ELF-1 (cell line): ENCODE measurements at places on chromosomes 5 and 9.

DNA sequence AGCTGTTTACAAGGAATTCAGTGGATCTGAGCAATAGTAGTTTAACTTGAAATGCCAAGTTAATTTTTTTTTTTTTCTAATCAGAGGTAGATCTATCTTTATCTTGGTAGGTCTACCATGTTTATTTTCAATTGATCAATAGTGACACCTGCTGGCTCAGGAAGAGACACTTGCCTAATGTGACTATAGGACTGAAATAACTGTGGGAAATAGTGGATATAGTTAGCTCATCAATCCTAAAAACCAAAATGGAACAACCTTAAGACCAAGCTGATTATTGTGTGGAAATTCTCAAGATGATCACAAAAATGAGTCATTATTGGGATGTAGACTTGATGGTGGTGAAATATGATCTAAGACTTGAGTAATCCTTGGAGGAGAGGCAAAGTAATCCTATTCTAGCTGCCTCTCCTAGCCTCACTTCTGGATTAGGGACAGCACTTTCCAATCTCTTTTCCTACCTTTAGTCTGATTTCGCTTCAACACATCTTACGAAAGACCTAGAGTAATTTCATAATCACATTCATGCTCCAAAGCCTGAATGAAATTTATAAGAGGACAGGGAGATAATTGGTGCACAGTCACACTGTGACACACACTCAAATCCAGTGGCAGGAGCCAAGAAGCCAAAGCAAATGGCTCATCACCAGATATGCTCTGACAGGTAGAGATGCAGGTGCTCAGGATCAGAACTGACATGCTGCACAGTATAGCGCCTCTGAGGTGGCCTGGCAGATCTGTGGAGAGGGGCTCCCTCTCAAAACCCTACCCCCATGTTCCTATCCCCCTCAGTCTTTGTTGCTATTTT, 156.3 kb downstream of the HMHB1 start:
- no peak for DNase-seq

DNA sequence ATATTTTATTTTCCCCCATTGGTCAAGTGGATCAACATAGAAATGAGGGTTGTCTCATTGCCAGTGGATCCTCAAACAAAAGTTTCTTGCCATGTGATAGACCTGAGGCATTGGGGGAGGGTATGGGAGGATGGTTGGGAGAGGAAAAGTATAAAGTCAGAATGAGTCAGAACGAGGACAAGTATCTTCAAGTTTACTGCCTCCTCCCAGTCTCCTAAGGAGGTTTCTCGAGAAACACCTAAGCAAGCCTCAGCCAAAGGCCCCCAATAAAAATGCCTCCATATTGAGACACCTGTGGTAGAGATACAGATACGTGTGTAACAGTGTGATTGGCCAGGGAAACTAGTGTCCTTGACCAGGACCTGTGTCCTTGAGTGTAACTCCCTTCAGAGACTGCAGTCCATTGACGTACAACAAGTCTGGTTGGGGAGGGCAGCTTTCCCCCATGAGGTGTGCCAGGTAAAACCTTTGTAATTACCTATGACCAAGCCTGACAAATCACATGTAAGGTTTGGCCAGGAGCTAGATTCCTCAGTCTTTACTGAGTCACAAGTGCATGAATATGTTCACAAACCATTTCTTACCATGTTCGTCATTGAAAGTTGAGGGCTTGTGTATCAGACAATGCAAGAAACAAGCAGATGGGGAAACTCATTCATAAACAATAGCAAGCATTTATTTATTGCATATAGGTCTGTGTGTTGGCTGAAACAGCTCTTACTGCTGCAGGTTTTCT, 198.6 kb upstream of the SH3GL2 start:
- no peak for DNase-seq

- no peak for DNase-seq
Measured at GRCh38 chr9:129873563-129874190, 38.4 kb downstream of the USP20 start.

DNA sequence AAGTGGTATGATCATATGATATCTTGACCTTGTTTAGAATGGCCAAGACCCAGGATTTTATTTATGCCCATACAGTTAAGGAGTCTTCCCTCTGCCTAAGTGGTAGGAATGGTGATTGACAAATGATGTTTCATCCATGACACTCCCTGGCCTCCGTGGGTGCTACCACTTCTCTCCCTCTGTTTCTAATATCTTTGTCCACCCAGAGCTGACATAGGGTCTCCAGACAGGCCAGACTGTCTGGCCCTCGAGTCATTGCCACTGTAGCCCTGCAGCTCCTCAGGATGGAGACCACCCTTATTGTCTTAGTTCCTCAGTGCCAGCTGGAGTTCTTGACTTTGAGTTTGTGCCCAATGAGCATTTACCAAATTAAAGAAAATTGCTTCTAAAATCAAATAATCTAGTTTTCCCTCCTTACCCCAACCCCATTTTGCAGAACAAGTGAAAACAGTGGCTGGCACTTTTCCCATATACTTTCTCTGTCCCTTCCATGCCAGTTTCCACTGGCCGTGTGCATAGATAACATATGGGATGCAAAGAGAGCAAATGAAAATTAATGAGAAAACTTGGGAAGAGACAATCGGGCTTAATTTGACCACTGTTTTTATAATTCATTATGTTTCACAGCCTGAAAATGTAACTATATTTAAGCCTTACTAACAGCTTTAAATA, 235.7 kb downstream of the NSG2 start:
- DNase-seq: no peak

- no peak for DNase-seq
Measured at GRCh38 chr5:178349625-178350353, 117.2 kb upstream of the PHYKPL start.

- no peak for DNase-seq
Measured at GRCh38 chr5:71503536-71503935, 48.1 kb downstream of the BDP1 start.

- DNase-seq: no peak
Measured at GRCh38 chr5:174097486-174098185, 52.1 kb downstream of the NSG2 start.

DNA sequence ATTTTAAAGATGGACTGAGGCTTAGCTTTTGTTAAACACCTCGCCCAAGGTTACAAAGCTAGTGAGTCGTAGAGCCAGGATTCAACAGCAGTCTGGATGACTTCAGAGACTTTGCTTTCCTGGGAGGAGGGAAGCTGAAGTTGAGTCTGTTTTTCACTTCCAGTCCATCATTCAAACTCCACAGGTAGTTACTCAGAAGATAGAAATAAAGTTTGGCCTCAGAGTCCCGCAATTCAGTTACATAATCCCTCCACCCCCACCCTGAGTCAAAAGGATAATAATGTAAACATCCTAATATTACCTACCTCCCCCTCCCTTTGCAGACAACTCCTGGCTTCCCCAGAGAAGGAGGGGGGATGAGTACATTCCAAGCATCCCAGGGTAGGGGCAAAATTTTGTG, 8.1 kb downstream of the HBEGF start:
- DNase-seq: no peak

GRCh38 chr5:91361055-91361701, 21.9 kb downstream of the ARRDC3 start:
- DNase-seq: no peak

DNA sequence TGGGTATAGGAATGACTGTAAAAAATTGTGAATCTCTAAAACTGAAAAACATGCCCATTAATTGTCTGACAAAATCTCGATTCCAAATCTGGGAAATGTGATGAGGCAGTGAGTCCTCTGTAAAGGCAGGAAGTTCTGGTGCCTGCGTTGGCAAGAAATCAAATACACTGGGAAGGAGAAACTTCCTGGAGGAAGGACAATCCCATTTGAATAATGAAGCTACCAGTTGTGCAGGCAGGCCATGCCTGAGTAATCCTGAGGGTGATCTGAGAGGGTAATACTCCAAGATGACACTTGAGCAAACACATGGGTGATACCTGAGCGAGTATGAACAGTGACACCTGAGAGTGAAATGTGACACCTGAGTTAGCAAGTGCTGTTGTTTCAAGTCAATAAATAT, 49.7 kb downstream of the KIF24 start:
- no peak for DNase-seq

DNA sequence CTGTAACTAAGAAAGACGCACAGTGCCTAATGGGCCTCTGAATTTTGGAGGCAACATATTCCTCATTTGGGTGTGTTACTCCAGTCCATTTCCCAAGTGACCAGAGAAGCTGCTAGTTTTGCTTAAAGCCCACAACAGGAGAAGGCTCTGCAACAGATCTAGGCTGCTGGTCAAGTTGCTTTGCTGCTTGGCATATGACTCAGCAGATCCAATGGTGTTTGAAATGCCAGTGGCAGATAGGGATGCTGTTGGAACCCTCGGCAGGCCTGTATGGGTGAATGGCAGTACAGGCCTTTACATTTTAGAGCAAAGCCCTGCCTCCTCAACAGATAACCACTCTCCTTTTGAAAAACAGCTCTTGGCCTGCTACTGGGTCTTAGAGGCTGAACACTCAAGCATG, 36.2 kb upstream of the ROR2 start:
- no peak for DNase-seq

DNA sequence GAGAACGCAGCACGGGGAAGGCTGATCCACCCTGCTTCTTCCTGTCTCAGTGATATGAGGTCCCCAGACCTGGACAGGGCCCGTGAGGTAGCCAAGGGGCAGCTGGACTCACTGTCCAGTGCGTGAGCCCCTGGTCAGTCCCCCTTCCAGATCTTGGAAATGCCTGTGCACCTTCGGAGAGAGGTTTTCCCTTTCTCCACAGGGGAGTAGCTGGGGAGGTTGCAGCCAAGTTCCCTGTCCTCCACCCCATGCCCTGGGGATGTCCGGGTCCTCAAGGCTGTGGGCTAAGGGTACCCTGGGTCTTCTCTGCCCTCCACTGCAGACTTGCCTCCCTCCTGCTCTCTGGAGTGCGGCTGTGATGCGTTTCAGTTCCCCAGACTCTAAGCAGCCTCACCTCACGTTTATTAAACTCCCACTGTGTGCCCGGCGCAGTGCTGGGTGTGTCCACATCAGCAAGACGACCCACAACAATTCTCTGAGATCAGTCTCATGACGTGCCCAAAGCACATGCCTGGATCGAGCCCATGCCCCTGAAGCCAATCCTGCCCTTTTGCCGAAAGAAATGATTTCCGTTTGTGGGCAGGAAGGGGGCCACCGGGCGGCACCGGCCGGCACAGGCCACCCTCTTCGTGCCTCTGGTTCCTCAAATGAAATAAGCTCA, 101.3 kb upstream of the PHYKPL start:
- DNase-seq: no peak

DNA sequence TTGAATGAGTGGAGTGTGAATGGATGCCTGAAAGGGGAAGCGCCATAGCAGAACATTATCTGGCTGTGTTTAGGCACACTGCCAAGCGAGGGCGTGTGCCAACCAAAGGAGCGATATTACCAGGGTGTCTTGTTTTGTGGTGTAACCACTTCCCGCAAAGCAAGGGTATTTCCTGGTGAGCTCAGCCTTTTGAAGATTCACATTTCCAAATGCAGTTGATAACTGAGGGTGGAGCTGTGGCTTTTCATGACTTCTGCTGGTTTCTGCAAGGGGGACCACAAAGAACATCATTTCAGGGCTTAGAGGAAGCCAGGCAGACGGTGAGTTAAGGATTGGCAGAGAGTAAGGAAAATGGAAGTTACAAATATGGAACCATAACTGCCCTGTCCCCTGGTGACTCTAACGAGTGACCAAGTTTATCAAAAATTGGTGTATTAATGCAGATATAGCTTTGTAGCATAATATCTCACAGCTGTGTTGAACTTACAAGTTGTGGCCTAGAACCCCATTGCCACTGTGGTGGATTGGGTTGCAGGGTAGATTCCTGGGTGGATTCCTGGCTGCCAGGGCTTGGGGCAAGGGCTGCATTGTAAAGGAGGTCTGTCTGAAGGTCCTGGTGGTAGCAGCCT, 71.4 kb downstream of the RALGPS1 start:
- no peak for DNase-seq

- no peak for DNase-seq
Measured at GRCh38 chr5:141403387-141403786, 809 bp downstream of the PCDHGA9 start.

GRCh38 chr9:125425170-125425897, 163.7 kb downstream of the GAPVD1 start:
- no peak for DNase-seq

- DNase-seq: peak; percentile 69
Measured at GRCh38 chr9:85332487-85332886, 409.3 kb downstream of the AGTPBP1 start.
